Stimulated activated CD8-positive, alpha-beta memory T cell treated with anti-CD3 and anti-CD28 coated beads, Interleukin-15, amount 100 ng/mL, for 24 hours (primary cell): ENCODE measurements at places on chromosomes 1 and 21.

DNA sequence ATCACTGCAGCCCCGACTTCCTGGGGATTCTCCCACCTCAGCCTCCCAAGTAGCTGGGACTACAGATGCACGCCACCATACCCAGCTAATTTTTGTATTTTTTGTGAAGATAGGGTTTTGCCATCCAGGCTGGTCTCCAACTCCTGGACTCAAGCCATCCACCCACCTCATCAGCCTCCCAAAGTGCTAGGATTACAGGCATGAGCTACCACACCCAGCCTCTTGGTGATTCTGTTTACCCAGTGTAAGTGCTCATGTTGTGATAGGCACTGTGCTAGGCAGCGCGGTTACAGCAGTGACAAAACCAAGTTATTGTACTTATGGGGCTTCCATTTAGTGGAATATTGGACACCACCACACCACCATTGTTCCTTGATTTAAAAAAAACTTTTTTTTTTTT is 9.7 kb upstream of the STX12 start:
- DNase-seq: no peak

DNA sequence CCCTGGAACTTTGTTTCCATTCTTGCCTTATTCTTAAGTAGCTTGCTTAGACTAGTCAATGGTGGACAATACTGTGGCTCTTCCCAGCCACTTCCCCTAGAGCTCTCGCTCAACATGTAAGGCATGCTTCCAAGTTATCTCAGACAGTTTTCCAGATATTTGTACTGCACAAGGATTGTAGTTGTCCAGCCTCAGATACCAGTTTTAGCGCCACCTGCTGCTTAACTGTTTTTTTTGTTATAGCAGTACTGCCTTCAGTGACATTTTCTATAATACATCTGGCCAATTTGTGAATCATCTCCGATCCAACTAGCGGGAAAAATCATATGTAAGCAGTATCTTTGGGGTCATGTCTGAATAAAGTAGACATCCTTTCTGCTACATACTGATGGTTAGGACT is 346.7 kb upstream of the ADGRL4 start:
- no peak for DNase-seq

DNA sequence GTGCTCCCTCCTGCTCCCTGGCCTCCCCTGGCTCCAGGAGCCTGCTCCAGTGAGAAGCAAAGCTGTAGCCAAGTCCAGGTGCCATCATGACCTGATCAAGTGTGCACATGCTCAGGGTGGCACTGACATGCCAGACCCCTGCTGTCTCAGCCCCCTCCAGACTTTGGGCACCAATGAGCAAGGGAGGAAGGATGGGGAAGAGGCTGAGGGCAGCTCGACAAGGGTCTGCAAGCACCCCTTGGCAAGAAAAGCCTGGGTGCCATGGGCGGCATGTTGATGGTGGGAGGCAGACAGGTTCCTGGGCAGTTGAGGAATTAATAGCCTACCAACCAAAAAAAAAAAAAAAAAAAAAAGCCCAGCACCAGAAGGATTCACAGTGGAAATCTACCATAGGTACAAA is 942.6 kb upstream of the PRMT6 start:
- DNase-seq: no peak

DNA sequence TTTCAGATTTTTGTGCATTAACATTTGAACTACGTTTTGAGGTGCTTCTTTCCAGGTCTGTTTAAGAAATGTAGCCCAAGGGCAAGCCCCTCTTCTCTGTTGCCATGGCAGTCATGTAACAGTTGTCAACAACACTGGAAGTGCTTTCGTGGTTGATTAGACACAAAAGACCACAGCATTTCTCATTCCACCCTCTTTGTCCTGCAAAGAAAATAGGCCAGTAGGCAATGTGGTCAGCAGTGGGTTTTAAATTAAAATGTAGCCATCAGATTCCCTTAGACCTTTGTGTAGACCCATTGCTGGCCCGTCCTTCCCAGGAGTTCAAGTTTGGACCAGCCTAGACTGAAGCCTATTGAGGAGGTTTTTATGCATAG is 35.4 kb downstream of the VANGL1 start:
- DNase-seq: no peak

- no peak for DNase-seq
These were observed 166.9 kb upstream of the HMGB4 start for GRCh38 chr1:33696962-33697361.
